Renal cortex interstitium (tissue), 15 donors: ENCODE measurements at places on chromosomes 13 and 19.
A peak's percentile ranks its signal among the peaks of the same experiment; 100 is the strongest.

DNA sequence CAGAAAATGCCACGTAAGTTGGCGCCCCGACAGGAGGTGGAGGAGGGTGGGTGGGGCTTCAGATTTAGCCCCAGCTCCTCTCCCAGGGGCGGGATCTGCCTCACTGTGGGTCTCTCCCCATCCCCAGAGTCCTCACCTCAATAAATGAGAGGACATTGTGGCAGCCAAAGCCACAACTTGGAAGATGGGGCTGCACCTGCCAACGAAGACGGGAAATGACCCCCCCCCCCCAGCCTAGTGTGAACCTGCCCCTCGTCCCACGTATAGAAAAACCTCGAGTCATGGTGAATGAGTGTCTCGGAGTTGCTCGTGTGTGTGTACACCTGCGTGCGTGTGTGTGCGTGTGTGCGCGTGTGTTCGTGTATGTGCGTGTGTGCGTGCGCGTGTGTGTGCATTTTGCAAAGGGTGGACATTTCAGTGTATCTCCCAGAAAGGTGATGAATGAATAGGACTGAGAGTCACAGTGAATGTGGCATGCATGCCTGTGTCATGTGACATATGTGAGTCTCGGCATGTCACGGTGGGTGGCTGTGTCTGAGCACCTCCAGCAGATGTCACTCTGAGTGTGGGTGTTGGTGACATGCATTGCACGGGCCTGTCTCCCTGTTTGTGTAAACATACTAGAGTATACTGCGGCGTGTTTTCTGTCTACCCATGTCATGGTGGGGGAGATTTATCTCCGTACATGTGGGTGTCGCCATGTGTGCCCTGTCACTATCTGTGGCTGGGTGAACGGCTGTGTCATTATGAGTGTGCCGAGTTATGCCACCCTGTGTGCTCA is 1.5 kb upstream of the TRAPPC5 start:
- DNase-seq = no peak

DNA sequence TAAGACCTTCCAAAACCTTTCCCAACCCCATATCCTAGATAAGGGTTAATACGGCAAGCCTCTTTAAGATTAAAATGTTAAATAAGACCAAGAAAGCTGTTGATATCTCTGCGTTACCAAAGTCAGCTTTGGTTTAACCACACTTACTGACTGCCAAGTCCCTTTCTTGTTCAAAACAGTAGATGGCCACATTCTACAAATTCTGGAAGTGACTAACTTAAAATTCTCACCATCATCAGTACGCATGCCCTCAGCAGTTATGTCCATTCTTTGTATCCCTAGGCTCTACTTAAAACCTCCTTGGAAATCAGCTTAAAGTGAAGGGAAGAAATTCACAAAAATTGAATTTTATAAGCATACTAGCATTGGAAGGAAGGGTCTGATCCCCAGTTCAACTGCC is 23.6 kb downstream of the SOHLH2 start:
- DNase-seq = no peak

- DNase-seq = peak; percentile 21
These were observed 578.8 kb downstream of the DCT start for GRCh38 chr13:93900731-93901130.

- no peak for DNase-seq
These were observed 86.3 kb upstream of the SLC15A1 start for GRCh38 chr13:98838776-98839175.

- no peak for DNase-seq
These were observed 19.3 kb upstream of the RASA3 start for GRCh38 chr13:114151565-114152284.

DNA sequence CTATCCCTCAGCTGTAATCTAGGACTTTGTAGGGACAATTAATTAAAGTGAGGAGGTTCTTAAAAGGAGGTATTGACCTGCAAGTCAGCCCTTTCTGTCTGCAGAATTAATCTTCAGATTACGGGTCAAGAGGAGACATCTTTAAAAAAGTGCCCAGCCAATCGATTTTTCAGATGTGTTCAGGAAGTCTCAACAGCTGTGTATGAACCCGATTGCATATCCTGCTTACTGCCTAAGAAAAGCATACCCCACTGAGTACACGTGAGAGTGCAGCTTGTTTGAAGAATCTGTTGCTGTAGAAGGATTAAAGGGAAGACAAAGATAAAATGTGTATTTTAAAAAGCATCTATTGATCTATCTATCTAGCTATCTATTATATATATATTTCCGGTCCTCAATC is 1194.5 kb downstream of the UQCRFS1 start:
- no peak for DNase-seq

- no peak for DNase-seq
These were observed 935 bp downstream of the CRB3 start for GRCh38 chr19:6465006-6465405.

DNA sequence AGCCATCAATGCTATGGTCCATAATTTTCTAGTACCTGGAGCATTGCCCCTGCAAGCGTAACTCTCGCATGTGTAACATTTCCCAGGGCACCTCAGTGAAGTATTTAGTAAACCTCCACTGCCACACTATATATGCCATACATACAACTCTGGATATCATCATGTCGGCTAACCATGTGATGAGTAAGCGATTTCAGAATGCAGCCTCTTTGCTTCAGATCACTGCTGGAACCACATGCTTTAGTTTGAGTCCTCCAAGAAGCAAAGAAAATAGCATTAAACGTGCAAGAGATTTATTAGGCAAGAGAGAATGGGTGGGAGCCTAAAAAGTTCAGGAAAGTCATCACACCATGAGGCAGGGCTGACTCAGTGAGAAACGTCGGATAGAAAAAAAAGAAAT is 635.6 kb upstream of the SLITRK5 start:
- DNase-seq = no peak
